ENCODE measurements at places on chromosomes 6 and 20.

GRCh38 chr6:80976336-80976735 lies 776.1 kb downstream of the TENT5A start:
- DNase-seq: no peak

DNA sequence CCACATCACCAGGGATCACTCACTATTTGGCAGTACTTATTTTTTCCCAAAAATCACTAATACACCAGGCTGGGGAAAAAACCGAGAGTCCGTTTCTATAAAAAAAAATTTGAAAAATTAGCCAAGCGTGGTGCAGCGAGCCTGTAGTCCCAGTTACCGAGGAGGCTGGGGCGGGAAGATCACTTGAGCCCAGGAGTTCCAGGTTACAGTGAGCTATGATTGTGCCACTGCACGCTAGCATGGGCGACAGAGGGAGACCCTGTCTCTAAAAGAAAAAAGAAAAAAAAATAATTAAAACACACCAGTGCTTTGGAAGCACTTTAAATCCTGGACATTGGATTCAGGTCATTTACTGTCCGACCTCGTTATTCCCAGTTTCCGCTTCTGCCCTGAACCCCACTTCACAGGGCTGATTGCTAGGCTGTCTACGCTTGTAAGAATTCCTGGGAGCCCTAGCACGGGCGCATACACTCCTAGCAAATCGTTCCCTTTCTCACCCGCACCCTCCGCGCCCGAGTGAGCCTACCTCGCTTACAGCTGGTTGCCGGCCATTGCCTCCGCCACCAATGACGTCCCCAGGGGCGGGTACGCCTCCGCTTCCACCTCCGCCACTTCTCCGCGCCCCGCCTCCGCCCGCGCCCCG lies at the start of gene TPMT:
Gene TPMT (minus strand): TSS at position 571 of the 643 bp plus-strand sequence. CDS start 5,950 bp downstream, outside the sequence.
- no peak for DNase-seq

GRCh38 chr6:44527181-44527580 lies 139.7 kb downstream of the CDC5L start:
- no peak for DNase-seq

DNA sequence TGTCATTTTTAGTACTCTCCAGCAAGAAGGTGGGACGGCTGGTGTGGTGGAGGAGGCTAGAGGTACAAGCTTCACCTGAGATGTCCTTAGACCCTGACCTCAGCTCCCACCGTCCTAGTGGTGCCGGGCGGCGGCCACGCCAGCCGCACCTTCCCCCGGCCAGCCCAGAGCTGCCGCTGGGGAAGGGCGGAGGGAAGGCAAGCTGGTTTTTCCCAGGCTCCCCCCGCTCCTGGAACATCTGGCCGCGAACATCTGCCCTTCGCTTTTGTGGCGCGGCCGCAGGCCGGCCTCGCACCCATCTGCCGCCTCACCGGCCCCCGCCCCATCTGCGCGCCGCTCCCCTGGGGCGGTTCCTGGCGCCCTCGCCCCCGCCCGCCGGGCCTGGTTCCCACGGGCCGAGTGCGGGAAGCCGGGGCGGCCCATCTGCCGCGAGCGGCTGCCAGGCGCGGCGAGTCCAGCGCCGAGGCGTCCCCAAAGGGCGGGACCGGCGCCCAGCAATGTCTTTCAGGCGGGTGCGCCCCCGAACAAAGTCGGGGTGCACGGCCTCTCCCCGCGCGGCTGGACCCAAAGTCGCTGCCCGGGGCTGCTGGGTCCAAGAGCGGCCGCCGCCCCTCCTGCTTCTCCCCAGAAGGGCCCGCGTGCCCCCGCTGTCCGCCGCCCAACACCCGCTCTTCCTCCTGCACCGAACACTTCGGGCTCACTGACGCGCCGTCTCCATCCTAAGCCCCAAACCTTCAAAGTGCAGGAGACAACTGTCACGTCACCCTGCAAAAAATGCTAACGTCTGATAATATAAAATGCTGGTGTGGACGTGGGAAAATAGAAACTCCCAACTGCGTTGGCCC lies 17.3 kb upstream of the ID1 start:
- DNase-seq: no peak

- DNase-seq: no peak
These were observed 326.7 kb upstream of the CNR1 start for GRCh38 chr6:88492824-88493223.

- no peak for DNase-seq
These were observed 74.0 kb downstream of the ZBTB2 start for GRCh38 chr6:151317103-151317994.

GRCh38 chr6:82651845-82652335 lies 288.3 kb downstream of the TPBG start:
- no peak for DNase-seq

DNA sequence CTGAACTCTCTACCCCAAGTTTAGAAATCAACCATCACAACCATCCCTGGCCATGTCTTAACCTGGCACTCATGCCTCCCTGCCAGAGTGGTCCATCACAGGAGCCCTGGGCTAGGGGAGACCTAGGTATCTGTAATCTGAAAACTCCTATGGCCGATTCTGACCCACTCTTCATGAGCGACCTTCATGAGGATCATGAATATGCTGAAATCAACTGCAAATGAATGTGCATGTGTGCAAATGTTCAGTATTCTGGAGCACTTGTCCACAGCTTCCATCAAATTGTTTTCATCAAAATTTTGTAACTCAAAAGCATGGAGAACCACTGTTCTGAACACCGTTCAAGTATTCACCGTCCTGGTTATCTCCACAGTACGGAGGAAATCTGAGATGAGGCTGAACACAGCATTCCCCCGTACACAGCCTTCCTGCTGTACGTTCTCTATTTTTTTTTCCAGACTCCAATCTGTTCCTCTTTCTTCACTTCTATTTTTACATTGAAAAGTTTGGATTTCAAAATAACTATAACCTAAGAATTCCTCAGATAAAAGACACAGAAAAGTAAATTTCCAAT lies 17.7 kb downstream of the METTL24 start:
- DNase-seq: no peak

DNA sequence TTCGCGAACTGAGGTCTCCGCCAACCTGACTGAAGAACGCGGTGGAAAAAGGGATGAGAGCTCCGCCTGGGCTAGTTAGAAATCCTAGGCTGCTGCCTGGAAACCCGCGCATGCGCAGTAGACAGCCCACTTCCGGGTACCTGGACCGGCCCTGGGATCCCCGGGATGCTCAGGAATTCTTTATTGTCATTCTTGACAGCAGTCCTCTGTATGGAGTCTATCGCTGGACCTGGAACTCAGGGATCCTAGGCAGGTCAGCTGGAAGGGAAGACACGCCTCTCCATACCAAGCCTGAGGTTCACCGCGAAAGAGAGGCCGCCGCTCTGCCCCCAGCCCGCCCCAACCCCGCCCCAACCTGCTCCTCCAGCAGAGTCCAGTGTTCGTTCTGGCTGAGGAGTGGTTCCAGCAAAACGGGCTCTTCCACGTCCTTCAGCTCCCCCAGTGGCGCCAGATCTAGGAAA lies 1379.2 kb upstream of the DEFB115 start:
- no peak for DNase-seq

- no peak for DNase-seq
These were observed 58.2 kb downstream of the DNAH8 start for GRCh38 chr6:38773338-38773737.

- no peak for DNase-seq
These were observed 218.4 kb upstream of the GGTLC1 start for GRCh38 chr20:24206995-24207394.

DNA sequence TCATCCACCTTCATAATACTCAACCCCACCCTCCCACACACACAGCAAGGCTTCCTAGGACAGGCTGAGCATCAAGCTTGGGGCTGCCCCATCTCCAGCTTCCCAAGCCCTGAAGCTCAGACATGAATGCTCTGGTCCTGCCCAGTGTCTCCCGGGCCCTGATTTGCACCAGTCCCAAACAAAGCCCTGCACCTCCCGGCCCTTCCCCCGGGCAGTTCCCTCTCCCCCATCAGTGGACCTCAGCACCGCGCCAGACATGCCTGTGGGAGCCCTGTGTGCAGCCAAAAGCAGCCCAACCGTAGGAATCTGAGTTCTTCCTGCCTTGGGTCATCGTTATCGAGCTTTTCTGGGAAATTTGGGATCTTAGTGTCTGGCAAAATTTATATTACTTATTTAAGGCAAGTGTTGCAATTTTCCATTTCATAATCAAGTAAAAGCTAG lies 63.5 kb downstream of the THBS2 start:
- no peak for DNase-seq

- no peak for DNase-seq
These were observed 17.4 kb downstream of the POPDC3 start for GRCh38 chr6:105162377-105162776.

DNA sequence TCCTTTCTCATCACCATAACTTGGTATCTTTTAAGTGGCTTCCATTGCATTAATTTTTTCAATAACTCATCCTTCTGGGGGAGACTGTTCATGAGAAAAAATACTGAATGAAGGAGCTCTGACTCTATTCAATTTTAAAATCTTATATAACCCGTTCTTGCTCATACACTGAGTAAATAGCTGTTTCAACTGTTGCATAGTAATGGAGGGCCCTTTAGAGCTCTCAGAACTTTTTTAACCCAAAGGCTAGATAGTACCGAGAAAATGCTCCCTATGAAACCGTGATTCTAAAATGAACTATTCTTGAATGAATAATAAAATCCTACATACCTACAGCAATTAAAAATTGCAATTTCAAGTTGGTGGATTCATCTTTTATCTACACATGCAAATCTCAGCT lies 5.3 kb downstream of the SLC2A12 start:
- DNase-seq: no peak

GRCh38 chr20:41047279-41047974 lies 18.8 kb downstream of the TOP1 start:
- no peak for DNase-seq

GRCh38 chr6:107634324-107635056 lies 144.6 kb downstream of the SOBP start:
- DNase-seq: peak; percentile 15

DNA sequence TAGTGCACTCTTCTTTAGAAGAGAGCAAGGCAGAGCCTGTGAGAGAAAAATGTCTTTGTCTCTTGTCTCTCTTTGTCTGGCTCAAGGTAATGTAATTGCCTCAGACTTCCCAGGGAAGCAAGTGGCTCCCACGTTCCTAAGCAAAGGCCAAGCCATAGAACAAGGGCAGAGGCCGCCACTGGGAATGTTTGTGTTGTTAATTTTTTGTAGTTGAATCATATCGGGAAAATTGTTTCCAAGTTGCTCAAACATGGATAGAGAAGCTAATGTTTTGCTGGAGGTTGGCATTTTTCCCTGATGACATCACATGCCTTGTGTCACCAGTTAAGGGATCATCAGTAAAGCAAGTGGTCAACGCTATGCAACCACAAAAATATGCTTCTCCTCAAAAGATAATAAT lies 211.5 kb upstream of the FOXA2 start:
- DNase-seq: no peak

DNA sequence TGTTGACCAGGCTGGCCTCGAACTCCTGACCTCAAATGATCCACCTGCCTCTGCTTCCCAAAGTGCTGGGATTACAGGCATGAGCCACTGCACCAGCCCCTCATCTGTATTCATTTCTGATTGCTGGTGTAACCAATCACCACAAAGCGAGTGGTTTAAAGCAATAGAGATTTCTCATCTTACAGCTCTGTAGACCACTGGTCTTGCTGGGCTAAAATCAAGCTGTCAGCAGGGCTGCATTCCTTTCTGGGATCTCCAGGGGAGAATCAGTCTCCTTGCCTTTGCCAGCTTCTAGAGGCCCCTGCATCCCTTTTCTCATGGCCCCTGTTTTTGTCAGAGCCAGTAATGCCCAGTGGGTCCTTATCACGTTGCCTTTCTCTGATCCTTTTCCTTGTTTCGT lies 49.9 kb upstream of the PMEPA1 start:
- no peak for DNase-seq

- no peak for DNase-seq
These were observed 7.2 kb downstream of the FAM120B start for GRCh38 chr6:170313716-170314295.

- DNase-seq: no peak
These were observed 199.2 kb downstream of the CD83 start for GRCh38 chr6:14316651-14317386.

DNA sequence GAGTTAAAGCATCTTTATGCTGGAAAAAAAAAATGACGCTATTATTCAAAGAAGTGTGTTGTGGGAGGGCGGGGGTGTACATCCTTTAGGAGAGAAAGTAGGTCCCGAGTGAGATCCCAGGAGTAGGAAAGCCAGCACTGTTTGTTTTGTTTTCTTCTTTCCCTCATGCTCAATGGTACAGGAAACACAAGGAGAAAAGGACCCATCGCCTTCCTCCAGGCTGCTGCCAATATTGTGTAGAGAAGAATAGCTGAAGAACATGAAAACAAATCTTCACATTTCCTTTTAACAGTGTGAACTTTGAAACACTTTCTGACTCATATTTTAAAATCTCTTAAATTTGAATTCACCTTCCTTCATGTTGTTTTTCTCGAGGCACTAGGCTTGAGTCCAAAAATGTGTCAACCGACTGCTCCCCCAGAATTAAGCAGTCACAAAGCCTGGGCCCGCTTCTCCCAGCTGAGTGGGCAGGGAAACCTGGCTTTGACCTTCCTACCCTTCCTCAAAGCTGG lies 22.3 kb downstream of the PPP1R16B start:
- DNase-seq: no peak

DNA sequence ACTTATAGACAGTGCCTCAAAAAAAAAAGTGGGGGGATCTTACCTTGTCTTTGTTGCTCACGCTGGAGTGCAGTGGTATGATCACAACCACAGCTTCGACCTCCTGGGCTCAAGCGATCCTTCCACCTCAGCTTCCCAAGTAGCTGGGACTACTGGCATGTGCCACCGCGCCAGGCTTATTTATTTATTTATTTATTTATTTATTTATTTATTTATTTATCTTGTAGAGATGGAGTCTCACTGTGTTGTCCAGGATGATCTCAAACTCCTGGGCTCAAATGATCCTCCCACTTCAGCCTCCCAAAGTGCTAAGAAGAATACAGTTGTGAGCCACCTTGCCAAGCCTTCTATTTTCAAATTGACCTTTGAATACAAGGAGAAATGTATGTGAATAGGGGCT lies 553.0 kb upstream of the BTBD3 start:
- DNase-seq: no peak

- no peak for DNase-seq
These were observed 40.9 kb downstream of the JAG1 start for GRCh38 chr20:10632721-10633509.

DNA sequence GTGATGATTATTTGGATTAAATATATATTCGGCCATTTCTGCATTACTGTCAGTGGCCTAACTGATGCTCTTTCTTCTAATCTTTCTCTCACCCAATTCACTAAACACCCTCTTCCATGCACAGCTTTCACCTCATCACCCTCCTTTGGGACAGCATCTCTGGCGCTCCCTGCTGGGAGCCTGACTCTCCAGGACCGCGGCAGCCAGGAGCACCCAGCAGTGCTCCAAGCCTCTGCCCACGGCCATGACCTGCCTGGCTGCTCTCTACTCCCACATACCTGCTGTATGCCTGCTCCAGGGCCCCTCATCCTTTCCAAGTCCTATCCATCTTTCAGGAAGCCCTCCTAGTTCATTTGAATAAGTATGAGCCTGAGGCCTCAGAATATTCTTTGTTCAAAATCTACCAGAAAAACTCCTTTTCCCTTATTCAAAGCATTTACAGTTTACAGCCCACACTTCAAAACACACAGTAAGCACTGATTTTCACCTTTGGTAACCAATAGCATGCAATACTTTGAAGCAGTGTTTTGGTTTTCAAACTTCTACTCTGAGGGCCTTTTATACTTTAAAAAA lies 15.2 kb downstream of the CTCFL start:
- no peak for DNase-seq

All from stimulated activated CD4-positive, alpha-beta T cell treated with anti-CD3 and anti-CD28 coated beads, Interleukin-4, amount 100 ng/mL, for 1 hour (primary cell).